Neural crest cell (in vitro differentiated cells): ENCODE measurements at places on chromosomes 12 and 14. TPM values are rescaled to one million over a fixed set of nuclear protein-coding genes. Genes with fewer than 3 reads are reported as not detected.

DNA sequence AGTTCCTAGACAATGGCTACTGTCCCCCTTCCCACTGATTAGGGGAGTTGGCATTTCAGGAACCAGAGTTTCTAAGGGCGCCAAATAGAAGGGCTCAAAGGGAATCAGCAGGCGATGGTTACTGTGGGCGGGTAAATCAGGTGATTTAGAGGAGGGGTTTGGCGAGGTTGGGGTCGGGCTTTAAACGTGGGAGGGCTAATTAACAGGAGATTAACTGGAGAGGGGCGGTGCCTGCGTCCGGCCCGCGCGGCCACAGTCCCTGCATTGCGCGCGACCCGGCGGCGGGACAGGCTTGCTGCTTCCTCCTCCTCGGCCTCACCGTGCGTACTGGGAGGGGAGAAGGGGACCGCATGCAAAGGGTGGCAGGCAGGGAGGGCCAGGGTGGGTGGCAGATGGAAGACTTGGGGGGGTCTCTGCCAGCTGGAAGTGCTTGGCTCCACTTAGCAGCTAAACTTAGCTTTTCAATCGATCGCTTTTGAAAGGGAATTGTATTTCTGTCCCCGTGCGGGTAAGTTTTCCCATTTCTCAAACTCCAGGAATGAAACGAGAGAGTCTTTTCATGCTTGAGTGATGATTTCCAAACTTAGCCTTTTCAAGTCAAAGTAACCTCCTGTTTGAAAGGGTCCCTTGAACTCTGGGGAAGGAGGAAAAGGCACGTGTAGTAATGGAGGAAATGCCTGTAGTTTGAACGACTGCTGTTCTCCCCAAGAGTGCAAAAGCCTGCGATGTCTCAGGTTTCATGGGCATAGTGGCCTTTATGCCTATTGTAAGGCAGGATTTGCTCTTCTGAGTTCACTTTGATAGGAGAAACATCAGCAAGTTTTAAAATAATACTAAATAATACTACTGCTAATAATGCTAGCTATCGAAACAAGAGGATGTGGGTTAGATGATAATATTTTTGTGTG lies at the start of gene MGST1:
TSS of gene MGST1 (plus strand) at position 255 of the 908 bp plus-strand sequence. CDS start 6,608 bp downstream, outside the sequence.
- DNase-seq, result peak; percentile 61

DNA sequence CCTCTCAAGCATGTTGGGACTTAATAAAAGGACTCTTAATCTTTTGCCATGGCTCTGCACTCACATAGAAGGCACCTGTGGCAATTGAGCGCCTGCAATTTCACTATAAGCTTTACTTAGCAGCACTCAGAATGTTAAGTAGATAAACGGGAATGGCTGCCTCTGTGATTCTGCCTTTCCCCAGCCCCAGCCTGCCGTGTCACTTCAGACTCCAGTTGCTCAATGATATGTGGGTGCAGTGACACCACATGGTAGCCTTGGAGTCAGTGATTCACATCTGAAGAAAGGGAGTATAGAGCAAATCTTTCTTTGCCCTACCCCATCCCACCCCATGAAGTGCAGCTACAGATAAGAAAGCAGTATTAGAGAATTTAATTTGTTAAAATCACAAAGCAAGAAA lies 96.1 kb downstream of the ZFC3H1 start:
- DNase-seq, result no peak

DNA sequence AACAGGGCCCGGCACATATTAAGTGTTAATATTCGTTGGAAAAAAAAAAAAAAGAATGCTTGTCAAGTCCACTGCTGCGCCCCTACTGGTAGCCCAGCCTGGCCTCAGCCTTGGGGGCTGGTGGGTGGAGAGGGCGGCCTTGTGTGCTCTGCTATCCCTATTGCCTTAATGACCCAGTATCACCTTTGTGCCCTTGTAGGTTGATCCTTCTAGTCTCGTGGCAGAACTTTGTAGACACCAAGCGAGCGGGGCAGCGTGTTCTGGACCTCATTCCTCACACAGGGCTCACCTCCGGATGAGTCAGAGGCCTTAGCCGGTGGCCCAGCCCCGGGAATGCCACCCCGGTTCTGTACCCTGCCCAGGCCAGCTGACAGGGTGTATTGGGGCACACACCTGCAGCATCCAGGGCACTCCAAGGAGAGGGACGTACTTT lies 1.8 kb upstream of the RCOR1 start:
- peak; percentile 47 for DNase-seq

DNA sequence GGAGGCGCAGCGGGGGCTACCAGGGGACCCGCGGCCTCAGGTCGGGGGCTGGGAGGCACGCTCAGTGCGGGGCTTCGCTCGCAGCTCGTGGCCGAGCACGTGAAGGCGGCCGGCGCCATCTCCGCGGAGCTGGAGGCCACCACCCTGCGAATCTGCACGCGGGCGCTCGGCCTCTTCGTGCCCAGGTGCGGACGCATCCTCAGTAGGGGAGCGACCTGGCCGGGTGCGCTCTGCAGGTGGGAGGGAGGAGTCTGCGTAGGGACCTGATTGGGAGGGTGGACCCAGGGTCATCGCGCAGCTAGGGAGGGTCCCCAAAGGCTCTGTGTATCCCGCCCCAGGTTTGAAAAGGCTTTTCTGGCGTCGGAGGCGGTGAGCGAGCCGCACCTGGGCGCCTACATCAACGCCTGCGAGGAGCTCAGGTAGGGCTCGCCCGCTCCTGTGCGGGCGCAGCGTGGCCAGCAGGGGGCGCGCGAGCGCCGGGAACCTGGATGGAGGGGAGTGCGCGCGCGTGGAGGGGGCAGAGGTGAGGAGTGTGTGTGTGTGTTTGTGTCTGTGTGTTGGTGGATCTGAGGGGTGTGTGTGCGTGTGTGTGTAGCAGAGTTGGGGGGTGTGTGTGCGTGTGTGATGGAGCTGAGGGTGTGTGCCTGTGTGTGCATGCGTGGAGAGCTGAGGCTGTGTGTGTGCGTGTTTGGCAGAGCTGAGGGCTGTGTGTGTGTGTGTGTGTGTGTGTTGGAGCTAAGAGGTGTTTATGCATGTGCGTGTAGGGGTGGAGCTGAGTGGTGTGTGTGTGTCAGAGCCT lies 10.3 kb downstream of the EXOC3L4 start:
- DNase-seq, result peak; percentile 74

DNA sequence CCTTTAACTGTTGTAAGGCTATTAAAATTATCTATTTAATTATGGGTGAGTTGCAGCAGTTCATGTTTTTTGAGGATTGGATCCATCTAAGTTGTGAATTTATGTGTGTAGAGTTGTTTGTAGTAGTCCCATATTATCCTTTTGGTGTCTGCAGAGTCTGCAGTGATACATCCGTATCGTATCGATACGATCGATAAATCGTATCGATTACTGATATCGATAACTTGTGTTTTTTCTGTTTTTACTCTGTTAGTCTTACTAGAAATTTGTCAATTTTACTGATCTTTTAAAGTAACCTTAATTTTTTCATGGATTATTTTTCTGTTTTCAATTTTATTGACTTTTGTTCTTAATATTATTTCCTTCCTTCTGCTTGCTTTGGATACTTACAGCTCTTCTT lies 462.5 kb upstream of the SOX5 start:
- no peak for DNase-seq

- no peak for DNase-seq
Observed at GRCh38 chr12:66170606-66171005, 810 bp upstream of the TMBIM4 start.

GRCh38 chr12:122813310-122813713 lies 21.9 kb upstream of the HIP1R start:
- DNase-seq, result no peak

DNA sequence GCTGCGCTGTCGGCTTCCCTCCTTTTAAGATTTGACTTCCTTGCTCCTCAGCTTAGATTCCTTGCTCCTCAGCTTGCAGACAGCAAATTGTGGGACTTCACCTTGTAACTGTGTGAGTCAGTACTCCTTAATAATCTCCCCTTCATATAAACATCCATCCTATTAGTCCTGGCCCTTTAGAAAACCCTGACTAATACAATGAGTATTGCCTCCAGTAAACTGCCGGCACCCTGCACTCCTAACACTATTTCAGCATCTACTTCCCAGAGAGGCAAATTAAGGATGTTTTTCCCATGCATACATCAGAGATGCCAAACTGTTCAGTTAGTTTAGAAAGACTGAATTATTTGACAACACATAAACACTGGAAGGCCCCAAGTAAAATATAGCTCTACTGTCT lies 611.3 kb upstream of the TMEM132C start:
- DNase-seq, result no peak

DNA sequence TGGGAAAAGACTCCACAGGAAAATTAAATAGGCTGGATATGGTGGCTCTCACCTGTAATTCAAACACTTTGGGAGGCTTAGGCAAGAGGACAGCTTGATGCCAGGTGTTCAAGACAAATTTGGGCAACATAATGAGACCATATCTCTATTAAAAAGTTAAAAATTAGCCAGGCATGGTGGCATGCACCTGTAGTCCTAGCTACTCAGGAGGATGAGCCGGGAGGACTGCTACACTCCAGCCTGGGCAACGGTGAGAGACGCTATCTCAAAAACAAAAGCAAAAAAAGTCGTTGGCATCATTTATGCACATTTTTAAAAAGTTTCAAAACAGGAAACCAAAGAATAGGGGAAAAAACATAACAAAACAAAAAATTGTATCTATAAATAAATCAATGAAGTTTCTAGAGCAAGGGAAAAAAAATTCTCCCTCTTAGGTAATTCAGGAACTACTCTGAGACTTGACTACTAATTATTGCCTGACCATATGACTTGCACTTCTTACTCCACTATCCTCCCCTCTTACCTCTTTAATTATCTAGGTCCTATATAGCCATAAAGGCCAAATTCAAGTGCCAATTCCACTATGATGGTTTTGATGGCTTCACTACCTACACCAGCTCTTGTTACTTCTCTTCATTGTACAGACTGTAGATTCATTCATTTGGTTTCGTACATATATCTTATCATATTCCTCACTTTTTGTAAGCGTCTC lies 1.6 kb downstream of the METTL3 start:
- no peak for DNase-seq

DNA sequence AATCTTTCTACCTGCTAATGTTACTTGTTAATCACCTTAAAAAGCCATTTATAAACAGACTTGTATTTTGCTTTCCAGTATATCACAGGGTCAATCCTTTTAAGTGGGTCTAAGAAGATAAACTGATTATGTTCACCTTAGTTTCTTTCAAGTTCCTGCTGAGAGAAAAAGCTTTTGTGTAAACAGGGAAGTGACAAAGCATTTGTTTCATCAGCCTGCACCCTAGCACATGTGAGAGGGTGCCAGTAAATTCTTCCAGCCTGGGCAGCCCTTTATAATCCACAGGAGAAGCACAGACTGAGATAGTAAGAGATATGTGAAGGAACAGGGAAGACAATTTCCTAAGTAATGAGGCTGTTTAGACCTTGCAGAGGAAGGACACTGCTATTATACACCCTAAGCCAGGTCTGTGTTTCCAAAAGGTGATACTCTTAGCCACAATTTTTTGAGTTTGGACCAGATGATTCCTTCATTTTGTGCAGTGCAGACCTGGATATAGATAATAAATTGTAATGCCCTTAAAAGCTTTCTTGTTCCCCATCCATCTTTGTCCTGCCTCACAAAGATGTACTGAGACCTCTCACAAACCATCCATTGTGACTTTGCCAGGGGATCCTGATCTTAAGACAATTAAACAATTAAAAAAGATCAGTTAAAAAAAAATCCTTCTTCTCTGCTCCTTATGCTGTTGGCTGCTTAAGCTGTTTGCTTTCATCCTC lies 150.7 kb downstream of the KTN1 start:
- DNase-seq, result no peak

- DNase-seq, result no peak
Observed at GRCh38 chr12:132818562-132818961, 10.1 kb downstream of the GOLGA3 start.

DNA sequence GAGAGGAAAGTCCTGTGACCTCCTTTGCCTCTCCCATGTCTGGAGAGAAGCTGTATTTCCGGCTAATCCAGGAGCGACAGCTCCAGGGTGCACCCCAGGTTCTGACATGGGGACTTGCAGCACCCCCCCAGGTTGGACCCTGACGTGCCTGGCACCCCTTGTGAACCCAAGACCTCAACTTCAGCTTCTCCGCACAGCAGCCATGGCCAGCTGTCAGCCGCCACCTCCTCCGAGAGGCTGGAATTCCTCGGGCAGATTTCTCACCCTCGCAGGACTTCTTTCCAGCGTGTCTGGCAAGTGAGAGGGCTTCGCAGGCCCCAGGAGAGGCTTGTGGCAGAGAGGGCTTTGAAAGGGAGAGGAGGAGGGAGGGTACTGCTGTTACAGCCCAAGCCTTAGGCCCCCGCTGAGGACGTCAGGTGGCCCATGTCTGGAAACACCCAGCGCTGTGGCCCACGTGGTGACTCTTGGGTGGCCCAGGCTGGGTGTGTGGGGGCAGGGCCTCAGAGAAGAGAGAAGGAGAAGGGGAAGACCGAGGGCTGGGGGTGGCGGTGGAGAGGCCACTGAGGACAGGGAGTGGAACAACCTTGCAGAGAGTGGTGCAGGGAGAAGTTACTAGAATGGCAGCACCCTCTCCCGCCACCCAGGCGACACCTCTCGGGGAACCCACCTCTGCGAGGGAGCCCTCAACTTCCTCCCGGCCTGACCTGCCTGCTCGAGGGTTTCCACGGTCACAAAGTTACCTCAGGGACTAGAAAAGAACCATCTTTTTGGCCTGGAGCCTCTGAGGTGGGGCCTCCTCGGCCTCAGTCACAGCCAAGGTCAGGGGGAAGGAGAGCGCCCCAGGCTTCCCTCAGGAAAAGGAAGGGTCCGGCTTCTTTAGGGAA lies 11.7 kb upstream of the RPS6KL1 start:
- no peak for DNase-seq

DNA sequence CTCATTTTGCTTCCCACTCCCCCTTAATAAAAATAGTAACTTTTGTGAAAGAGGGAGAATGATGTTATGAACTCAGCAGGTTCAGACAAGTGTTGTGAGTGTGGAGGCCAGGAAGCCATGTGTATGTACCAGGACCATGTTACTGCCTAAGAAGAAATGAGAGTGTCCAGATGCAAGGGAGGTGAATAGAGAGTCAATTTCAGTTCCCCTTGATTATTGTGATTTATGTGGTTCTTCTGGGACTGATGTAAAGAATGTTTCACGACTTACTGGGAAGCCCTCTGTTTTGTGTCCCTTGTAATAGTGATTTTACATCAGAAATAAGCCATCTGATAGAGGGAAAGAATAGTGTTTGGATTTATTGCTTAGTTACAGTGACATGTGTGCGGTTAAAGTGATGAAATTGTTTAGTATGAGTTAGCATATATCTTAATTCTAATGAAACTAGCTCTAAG lies 32.5 kb downstream of the FBXO34 start:
- no peak for DNase-seq

ZC2HC1C gene
- 1.3 and 1.9 TPM in 2 replicates for total RNA-seq

SLC6A15 gene
- total RNA-seq, result 2.8 and 3.2 TPM in 2 replicates

MLXIP gene
- 39.8 and 44.5 TPM in 2 replicates for total RNA-seq

KLHL33 gene
- 0.07 TPM in 1 of 2 replicates, not detected in the other for total RNA-seq

FGF23 gene
- 0.16 and 0.25 TPM in 2 replicates for total RNA-seq

ANG gene
- total RNA-seq, result 2.3 and 3.3 TPM in 2 replicates

WIF1 gene
- not detected in 2 replicates for total RNA-seq

NAV3 gene
- total RNA-seq, result 4.7 and 5.0 TPM in 2 replicates
